ENCODE measurements at places on chromosomes 3 and 15.

DNA sequence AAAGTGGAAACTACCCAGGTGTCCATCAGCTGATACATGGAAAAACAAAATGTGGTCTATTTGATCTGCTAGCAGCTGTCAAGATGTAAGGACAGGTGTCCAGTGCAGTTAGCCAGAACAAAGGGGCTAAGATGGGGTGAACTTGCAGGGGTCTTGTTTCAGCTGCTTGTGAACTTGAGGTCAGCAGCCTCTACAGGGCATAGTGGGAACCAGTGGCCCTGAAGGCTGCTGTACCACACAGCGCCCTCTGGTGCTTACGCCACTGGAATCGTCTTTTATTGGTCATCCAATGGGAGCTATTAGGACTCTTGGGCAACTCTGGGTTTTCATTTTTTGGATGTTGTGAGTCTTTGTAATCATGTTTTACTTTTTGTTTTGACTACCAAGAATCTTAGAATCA, 62.2 kb upstream of the CTSH start:
- DNase-seq: peak; percentile 37

- DNase-seq: no peak
These were observed 8.8 kb upstream of the CMC1 start for GRCh38 chr3:28232659-28233058.

- no peak for DNase-seq
These were observed 324.1 kb upstream of the ICE2 start for GRCh38 chr15:60803059-60803458.

- no peak for DNase-seq
These were observed 51.8 kb upstream of the PLXNA1 start for GRCh38 chr3:126930936-126931600.

DNA sequence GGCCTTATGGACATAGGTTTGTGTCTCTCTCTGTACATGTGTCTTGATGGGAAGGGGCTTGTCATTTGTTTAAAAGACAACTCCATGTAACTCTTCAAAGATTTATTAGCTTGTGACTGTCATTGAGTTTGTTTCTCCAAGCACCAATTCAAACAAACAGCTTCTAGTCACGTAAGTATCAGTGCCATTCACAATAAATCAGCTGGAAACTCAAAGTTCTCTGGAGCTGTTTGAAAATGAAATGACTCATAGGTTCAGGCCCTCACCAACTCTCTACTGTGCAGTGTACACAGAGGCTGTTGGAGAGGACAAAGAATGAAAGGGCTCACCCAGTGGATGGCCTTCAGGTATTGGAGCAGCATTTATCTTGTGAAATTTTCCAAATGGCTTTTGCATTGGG, 476.3 kb downstream of the AGBL1 start:
- no peak for DNase-seq

GRCh38 chr15:75921732-75922703, 18.3 kb downstream of the FBXO22 start:
- DNase-seq: no peak

GRCh38 chr3:134086616-134087015, 56.9 kb upstream of the SLCO2A1 start:
- no peak for DNase-seq

- no peak for DNase-seq
These were observed 13.3 kb upstream of the CFAP44 start for GRCh38 chr3:113454630-113455029.

GRCh38 chr3:129428376-129429079, at the start of gene EFCAB12:
Gene EFCAB12, minus strand, starts transcription at chr3:129428636. Its CDS starts 148 bp downstream, at chr3:129428488.
- no peak for DNase-seq

GRCh38 chr15:51155891-51156290, 61.2 kb upstream of the TNFAIP8L3 start:
- DNase-seq: no peak

- no peak for DNase-seq
These were observed 81.9 kb upstream of the PLXND1 start for GRCh38 chr3:129688271-129688895.

- no peak for DNase-seq
These were observed 162.7 kb upstream of the IQSEC1 start for GRCh38 chr3:13235897-13236296.

GRCh38 chr15:78047761-78048627, 29.5 kb downstream of the TBC1D2B start:
- DNase-seq: no peak

- no peak for DNase-seq
These were observed 46.3 kb upstream of the GAP43 start for GRCh38 chr3:115577000-115577399.

- DNase-seq: no peak
These were observed 30.0 kb downstream of the MB21D2 start for GRCh38 chr3:192887701-192888100.

GRCh38 chr3:188270423-188270972, 116.5 kb downstream of the LPP start:
- DNase-seq: no peak

GRCh38 chr3:141373232-141373631, 4.9 kb downstream of the ZBTB38 start:
- DNase-seq: no peak

Data from glomerular endothelial cell (primary cell).